ENCODE measurements at places on chromosomes 1 and 21.

DNA sequence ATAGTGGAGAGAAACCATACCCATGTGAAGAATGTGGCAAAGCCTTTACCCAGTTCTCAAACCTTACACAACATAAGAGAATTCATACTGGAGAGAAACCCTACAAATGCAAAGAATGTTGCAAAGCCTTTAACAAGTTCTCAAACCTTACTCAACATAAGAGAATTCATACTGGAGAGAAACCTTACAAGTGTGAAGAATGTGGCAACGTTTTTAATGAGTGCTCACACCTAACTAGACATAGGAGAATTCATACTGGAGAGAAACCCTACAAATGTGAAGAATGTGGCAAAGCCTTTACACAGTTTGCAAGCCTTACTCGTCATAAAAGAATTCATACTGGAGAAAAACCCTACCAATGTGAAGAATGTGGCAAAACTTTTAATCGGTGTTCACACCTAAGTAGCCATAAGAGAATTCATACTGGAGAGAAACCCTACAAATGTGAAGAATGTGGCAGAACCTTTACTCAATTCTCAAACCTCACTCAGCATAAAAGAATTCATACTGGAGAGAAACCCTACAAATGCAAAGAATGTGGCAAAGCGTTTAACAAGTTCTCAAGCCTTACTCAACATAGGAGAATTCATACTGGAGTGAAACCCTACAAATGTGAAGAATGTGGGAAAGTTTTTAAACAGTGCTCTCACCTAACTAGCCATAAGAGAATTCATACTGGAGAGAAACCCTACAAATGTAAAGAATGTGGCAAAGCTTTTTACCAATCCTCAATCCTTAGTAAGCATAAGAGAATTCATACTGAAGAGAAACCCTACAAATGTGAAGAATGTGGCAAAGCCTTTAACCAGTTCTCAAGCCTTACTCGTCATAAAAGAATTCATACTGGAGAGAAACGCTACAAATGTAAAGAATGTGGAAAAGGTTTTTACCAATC, 80.0 kb downstream of the JMJD4 start:
- no peak for DNase-seq

DNA sequence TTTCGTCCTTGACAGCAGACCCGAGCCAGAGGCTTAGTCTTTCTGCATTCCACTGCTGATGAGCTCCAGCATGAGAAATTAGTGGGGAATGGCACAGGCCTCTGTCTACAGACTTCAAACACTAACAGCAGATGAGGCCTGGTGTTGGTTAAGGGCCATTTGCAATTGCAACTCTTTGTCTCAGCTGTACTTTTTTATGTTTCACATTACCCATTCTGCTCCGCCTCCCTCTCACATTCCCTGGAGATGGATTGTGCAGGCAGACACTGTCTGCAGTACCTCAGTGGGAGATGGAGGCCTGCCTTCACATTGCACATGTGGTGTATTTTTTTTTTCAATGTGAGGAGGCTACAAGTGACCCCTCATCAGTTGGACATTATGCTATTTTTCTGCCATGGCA, 370.2 kb downstream of the DUSP10 start:
- no peak for DNase-seq

DNA sequence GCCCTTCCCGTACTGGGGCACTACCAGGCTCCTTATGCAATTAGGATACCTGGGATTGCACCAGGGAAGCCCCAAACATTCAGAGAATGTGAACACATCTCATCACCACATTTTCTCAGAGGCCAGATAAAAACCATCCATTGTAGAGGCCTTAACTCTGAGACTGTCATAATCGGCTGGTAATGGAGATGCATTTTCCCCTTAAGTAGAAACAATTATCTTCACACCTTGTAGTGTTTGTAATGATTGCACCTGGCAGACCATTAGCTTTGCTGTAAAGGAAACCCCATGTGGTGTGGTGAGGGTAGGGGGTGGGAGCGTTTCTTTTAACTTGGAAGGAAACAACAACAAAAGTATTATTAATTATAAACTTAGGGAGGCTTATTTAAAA, 90.0 kb upstream of the TLR5 start:
- DNase-seq, result no peak

DNA sequence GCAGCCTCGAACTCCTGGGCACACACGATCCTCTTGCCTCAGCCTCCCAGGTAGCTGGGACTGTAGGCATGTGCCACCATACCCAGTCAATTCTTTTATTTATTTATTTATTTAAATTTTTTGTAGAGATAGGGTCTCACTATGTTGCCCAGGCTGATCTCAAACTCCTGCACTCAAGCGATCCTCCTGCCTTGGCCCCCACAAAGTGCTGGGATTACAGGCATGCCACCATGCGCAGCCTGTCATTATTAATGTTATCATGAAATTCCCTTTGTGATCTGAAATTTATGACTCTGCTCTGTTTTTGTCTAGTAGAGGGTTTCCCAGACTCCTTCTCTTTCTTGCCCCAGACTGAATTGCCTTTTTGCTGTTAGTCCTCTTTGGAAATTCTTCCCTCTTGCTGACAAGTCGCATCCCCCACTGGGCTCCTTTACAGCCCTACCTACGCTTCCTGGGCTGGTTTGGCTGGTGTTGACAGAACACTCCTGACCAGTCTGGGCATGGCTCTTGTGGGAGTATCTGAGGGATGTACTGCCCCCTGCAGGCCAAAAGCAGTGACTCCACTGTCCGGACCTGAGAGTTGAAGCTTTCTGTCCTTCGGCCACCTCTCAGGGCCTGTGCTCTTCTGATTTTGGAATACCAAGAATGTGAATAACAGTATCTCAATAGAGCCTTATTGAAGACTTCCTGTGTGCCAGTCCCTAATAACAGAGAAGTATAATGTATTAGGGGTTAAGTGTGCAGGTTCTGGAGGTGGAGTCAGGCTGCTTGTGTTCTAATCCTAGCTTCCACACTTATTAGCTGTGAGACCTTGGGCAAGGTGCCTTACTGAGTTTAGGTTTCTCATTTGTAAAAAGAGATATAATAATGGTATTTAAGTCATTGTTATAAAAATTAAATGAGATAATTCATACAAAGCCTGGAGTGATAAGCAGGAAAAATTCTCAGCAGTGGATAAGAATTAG, 28.2 kb downstream of the TCEANC2 start:
- peak; percentile 68 for DNase-seq
